ENCODE measurements at places on chromosomes 1 and 21.

- no peak for DNase-seq
Measured at GRCh38 chr1:81307786-81308185, 492.9 kb upstream of the ADGRL2 start.

DNA sequence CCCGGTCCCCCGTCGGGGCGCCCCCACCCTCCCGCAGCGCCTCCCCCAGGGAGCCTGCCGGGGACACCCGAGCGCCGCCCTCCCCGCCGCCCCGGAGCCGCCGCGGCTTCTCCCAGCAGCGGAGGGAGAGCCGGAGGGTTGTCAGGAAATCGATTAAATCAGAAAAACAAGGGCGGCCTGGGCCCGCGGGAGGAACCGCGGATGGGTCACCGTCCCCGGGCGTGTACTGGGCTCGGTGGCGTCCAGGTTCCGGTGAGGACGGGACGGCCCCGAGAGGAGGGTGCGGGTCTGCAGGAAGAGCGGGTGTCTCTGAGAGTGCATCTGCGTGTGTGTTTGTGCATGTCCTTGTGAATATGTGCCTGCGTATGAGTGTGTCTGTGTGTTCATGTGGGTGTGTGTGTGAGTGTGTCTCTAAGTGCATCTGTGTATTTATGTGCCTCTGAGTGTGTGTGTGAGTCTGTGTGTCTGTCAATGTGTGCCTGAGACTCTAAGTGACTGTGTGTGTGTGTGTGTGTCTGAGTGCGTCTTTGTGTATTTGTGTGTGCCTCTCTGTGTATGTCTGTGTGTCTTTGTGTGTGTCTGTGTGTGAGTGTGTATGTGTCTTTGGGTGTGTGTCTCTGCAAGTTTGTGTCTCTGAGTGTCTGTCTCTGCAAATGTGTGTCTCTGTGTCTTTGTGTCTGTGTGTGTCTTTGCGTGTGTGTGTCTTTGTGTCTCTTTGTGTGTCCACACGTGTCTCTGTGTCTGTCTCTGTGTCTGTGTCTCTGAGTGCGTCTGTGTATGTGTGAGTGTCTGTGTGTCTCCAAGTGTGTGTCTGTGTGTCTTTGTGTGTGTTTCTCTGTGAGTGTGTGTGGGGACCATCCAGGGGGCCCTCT is 1.1 kb downstream of the SPSB1 start:
- peak; percentile 36 for DNase-seq

DNA sequence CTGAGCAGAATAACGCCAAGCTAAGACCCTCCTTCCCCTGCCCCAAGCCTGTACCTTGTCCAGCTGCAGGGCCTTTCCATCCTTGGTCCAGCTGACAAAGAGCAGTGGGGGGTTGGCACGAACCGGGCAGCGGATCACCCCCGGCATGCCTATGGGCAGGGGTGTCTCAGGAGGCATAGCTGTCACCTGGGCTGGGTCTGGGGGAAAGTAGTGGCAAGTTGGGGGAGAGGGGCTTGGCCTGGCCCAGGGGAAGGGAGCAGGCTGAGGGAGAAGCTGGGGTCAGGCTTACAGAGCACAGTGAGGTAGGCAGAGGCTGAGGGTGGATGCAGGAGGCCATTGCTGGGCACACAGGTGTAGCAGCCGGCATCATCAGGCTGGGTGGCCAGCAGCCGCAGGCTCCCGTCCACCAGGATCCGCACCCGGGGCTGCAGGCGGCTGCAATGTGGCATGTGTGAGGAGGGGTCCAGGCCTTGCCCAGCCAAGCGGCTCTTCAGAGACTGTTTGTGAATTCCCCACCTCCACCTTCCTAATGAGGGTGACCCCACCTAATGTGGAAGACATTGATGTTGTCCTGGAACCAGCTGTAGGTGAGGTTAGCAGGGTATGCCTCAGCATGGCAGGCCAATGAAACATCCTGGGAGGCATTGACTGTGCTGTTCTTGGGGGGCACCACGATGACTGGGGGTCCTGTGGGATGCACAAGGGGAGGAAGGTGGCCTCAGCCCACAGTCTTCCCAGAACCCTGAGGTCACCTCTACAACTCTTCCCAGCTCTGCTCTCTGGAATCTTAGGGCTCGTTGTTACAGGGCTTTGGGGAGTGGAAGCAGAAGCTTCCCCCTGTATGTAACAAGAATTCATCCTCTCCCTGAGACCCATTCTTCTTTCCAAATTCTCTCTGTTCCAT is 9.1 kb upstream of the TAGLN2 start:
- DNase-seq, result no peak

DNA sequence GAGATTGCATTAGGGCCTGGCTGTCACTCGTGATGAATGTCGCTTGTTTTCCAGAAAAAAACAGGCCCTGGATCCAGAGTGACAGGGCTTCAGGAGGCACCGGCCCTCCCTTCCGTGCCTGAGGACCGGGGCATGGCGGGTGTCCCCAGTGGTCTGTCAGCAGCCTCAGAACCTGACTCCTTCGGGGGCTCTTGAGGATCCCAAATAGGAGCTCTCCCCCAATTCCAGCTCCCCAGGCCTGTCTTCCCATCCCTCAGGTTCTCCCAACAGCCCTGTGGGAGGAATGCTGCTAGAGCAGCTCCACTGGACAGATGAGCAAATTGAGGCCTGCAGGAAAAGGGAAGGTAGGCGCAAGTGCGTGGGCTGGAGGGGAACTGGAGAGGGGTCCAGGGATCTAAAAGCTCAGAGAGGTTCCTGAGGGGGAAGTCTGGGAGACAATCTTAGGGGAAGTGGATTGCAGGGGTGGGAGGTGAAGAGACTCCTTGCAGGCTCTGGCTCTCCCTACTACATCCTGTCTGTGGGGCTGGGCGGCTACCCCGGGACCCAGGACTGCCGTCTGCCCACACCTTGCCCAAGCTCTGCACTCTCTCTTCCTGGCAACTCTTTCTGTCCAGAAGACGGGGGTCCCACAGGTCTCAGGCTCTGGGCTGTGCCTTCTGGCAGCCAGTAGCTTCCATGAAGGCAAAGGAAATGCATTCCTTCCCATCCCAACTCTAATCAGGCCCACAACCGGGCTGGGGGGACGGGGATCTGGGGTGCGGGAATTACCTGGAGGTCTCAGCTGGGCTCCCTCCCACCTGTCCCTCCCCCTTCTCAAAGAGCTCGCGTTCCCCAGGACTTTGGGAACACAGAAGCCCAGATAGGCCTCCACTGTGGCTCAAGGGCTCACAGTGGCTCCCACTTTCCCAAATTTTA is 105.7 kb upstream of the CASZ1 start:
- no peak for DNase-seq

DNA sequence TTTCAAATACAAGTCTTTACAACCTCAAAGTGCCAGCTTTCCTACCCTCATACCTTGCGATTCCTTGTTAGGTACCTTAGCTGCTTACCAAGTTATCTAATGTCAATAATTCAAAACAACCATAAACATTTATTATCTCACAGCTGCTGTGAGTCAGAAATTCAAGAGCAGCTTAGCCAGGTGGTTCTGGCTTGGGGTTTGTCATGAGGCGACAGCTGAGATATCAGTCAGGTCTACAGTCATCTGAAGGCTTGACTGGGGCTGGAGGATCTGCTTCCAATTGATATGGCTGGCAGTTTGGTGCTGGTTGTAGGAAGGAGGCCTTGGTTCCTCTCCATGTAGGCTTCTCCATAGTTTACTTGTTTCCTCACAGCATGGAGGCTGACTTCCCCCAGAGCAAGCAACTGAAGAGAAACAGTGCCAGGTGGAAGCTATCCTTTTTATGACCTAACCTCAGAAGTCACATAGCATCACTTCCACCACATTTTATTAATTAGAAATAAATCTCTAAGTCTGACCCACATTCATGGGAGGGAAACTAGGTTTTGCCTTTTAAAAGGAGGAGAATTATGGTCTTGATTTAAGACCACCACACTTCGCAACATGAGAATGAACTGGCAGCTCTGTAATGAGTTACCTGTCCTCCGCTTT is 103.3 kb upstream of the FGGY start:
- no peak for DNase-seq

GRCh38 chr1:27455139-27455811 is 34.7 kb downstream of the WASF2 start:
- DNase-seq, result no peak

- no peak for DNase-seq
Measured at GRCh38 chr1:158149175-158149574, 31.5 kb upstream of the CD1D start.

- DNase-seq, result no peak
Measured at GRCh38 chr1:180662709-180663108, 30.9 kb downstream of the XPR1 start.

DNA sequence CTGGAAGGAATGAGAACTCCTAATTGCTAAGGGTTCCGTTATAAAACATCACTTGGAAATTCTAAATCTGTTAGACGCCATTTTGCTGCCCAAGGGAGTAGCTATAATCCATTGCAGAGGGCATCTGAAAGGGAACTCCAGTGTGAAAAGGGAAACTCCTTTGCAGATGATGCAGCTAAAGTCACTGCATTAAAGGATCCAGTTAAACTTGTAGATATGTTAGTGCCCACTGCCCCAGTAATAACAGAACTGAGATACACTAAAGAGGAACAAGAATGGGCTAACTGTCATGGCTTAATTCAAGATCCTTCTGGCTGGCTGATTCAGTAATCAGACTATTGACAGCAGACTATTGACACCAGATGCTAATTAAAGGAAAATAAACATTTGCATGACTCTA is 81.8 kb upstream of the KIAA0040 start:
- DNase-seq, result no peak

- DNase-seq, result no peak
Measured at GRCh38 chr1:178485541-178485981, 11.2 kb downstream of the CLEC20A start.

DNA sequence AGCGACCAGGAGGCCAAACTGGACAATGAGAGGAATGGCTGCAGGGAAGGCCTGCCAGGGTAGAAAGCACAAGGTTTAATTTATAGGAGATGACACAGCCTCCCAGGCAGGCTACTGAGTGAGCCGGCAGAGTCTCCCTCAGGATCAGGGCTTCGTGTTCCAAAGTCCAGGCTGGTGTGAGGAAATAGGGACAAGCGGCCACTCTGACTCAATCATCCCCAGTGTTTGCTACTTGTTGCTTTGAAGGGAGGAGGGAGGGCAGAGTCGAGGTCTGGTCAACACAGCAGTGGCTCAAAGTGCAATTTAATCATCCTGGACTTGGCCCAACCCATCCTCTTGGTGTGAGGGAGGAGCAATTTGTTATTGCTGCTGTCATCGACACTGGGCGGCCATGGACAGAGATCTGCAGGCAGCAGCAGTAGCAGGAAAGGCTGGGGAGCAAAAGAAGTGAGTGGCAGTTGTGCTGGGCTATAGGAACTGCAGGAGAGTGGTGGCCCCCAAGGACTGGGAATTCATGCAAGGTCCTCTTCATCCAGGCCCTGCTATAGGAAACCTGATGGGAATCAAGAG is 27.5 kb downstream of the TBX15 start:
- no peak for DNase-seq

- no peak for DNase-seq
Measured at GRCh38 chr1:169527451-169528214, 41.9 kb upstream of the SLC19A2 start.

DNA sequence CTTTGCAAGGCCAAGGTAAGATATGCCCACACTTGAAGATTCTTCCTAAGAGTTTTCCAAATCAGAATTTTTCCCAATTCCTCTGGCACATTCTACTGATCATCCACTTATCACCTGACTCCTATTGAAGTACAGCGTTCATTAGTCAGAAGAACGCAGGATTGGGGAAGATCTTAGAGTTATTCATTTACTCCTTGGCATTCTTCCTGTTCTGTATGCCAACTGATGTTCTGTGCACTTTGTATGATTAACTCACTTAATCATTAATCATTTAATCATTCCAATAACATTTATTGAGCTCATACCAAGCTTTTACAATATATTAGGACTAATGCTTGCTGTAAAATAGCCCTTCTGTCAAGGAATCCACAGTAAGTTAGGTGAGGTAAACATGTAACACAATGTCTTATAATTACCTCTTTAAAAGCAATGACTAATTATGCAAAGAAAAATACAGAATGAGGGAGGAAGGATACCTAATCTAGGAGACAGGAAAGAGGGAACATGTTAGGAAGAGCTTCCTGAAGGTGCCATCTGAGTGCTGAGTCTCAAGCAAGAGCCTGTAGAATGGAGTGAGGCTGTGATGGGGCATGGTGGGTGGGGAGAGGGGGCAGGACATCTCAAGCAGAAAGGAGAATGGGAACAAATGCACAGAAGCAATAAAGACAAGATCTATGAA is 71.1 kb upstream of the DPT start:
- DNase-seq, result no peak

GRCh38 chr1:151243683-151244216 is 10.8 kb upstream of the PSMD4 start:
- no peak for DNase-seq

DNA sequence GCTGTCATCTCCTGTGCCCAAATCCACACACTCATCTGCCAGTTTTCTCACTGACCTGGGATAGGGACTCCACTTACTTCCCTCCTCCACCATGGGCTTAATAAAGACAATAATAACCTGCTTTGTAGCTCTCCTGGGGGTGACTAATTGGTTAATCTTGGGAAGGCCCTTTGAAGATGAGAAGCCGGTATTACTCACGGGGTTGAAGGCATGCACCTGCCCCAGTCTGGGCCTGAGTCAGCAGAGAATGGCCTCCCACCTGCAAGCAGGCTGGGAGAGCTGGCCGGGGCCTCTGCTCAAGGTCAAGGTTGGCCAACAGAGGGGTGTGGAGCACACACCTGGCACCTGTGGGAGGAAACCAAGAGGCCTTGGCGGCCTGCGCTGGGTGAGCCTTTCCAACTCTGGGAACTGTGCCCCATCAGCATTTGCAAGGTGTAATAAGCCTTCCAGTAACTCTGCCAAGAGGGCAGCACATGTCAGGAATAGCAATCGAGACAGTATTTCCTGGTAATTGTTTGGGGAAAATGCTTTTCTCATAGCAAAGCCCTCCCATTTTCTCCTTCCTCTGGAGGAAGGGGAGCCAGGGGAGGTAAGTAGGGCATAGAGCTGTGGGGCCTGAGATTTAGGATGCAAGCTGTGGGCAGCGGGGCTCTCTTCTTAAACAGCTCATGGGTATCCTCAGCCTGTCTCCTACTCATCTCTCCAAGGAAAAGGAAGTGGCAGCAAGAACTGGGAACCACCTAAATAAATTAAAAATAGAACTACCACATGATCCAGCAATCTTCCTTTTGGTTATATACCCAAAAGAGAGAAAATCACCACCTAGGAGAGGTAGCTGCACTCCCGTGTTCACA is 49.0 kb downstream of the TOMM20 start:
- peak; percentile 18 for DNase-seq

DNA sequence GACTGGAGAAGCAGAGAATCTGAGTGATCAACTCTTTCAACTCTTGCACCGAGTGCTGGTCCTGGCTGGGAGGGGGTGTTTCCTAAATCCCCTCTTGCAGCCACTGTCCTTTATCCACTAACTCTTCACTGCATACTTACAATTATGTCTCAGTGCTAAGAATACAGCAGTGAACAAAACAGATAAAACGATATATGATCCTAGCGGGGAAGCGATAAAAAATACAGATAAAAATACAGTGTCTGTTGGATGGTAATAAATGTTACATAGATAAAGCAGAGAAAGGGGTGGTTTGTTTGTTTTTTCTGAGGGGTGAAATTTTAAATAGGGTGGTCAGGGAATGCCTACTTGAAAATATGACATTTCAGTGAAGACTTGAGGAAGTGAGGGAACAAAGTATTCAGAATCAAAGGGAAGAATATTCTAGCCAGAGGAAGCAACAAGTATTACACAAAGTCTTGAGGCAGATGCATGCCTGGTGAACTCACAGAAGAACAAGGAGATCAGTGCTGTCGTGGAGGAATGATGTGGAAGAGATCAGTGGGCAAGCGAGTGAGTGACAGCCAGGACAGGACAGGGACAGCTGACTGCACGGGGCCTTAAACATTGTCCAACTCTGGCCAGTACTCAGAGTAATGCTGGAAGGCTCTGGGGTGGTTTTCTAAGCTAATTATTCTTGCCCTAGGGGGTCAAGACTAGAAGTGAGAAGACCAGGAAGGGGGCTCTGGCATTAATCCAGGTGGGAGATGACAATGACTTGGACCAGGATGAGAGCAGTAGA is 110.0 kb downstream of the APP start:
- no peak for DNase-seq
